ENCODE measurements at places on chromosomes 12 and 14.

DNA sequence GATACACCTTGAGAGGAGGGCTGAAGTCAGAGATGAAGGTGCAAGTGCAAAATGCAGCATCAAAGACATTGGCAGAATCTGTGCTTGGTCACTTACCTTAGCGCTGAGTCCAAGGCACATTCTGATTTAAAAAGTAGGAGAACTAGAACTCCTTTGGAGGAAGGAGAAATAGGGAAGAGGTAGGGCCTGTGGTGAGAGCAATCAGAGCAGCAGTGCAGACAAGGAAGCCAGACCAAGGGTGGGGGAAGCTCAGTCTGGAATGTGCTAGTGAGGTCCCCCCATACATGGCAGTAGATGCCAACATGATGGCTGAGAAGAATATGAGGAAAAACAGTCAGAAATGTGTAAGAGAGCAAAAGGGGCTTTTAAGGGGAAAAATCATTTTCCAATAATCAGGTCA lies 206.5 kb downstream of the SSPN start:
- DNase-seq: no peak

DNA sequence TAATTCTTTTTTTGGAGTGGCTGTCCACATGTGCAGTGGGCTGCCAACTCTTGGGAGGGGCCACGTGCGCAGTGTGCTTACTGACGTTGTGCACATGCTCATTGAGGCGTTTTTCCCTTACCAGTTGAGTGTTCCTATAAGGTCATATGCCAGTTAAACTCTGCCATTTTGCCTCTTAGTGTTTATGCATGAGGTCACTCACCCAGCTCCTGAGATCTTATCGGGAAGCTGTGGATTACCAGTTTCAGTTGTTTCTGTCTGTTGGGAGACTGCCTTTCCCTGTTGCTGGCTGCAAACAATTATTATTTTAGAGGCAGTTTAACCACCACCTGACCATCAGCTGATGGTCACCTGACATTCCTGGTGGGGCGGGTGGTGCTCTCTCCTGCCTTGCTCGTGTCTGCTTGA lies 16.1 kb upstream of the KIF21A start:
- DNase-seq: no peak

GRCh38 chr12:24884911-24885310 lies 64.0 kb downstream of the BCAT1 start:
- no peak for DNase-seq

DNA sequence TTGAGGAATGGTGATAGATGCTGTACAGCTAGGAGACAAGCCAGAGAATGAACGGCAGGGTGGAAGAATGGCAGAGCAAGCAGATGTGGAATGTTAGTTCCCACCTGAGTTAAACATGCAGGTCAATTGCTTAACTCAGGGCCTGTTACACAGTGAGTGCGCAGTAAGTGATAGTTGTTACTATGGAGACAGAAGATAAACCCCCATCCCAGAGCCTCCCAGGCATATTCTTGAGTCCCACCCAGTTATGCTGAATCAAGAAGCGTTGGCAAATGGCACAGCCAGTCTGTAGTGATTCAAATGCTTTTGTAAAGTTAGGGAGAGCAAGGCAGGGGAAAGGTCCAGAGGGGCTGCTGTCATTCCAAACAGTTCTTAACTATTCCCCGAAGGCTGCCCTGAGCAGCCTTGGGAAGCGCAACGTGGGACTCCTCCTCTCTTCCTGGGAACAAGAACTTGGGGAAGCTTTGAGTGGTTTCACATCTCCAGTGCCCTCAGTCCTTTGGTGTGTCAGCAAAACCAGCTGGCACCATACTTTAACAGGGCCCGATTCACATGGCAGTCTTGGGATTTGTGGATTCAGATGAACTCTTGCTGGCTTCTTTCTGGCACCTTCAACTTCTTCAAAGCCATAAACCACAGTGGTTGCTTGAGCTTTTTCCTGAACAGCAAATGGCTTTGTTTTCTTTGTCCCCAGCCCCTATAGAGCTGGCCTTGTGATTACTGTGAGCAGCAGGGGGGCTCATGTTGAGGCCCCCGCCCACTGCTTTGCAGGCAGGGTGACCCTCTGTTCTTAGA lies 66.4 kb downstream of the PPM1A start:
- DNase-seq: no peak

- DNase-seq: no peak
Measured at GRCh38 chr14:104359301-104359968, 220.1 kb upstream of the C14orf180 start.

DNA sequence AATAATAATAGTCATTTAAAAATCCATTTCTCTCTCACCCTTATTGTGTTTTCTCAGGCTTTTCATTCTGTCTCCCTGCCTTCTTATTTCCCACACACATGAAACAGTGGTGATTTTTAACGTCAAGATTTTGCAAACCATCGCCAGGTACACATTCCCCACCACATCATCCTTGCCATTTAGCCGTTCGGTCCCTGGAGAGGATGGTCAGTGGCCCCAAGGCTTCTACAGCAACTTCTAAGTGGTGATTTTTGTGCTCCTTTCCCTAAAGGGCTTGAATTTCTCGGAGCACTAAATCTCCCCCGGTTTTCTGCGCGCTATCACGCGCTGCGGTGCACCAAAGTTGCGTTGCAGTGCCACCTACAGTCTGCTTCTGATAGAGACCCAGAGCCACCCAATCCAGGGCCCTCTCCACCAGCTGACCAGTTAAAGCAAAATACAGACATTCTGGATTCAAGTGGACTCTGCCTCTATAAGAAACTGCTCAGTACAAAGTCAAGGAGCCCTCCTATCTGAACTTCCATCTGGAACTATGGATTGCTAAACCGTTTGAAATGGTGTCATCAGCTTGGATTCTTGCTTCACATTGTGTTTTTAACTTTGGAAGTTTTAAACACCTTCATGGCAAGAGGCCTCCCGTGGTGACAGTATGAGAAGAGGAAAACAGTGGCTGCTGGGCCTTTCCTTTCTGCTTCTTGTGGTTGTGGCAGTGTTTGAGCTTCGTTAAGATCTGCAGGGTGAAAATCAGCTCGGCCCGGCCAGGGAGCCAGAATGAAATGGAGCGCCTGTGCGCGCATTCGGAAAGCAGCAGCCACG lies 234.0 kb downstream of the SPTSSA start:
- no peak for DNase-seq

DNA sequence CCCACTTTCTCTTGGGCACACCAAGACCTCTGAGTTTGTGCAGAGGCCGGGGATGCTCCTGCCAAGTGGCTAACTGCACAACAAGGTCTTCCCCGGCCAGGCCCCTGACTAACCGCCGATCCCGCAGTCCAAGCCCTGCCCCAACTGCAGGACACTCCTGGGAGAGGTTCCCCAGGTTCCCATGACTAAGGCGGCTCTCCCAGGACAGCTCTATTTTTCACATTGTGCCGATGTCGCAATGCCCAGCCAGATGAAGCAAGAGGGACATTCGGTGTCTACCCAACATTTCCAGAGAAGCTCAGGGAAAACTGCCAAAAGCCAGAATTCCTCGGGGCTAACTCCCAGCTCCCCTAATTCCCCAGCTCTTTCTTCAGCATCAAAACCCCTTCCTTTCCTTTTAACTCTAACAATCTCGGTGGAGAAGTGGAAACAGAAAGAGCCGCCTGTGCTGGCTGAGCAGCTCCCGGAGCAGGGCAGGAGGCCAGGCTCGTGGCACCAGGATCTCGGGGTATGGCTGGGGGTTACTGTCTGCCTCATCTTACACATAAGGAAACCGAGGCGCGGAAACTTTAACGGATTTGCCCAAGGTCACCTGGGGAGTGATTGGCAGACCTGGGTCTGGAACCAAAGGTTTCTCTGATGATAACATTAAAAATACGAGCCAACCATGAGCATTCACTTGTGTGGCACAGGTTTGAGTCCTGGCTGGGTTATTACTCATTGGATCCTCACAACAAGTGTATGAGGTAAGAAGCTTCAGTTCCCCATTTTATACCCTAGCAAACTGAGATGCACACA lies 318.2 kb downstream of the BCL11B start:
- no peak for DNase-seq

DNA sequence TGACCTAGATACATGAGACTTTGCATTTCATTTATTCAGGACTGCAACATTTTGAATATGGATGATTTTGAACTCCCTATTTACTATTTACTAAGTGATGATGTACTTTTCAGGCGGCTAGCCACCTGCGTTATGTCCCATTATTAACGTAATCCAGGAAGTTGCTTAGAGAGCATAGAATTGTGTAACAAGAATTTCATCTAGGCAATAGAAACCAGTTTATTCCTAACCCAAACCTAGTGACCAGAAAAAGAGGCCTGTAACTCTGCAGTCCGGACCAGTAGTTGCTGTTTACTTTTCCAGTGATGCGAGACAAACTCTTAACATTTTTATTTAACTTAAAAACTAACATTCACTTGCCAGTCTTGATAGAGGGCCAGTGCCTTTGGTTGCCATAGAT lies 12.3 kb downstream of the NUDT4 start:
- DNase-seq: no peak

DNA sequence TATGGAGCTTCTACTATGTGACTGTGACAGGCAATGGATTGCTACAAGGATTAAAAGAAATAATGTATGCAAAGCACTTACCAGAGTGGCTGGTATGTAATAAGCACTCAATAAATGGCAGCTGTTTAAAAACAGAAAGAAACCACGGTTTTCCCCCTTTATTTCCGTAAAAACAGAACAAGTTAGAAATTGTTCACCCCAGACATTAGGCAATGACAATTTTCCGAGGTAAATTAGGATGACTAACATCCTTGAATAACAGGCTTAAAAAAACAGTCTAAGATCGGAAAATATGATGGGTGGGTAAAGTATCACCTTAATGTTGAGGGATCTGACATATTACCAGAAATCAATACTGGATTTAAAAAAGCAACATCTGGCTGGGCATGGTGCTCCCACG lies 20.9 kb upstream of the CNIH1 start:
- DNase-seq: no peak

DNA sequence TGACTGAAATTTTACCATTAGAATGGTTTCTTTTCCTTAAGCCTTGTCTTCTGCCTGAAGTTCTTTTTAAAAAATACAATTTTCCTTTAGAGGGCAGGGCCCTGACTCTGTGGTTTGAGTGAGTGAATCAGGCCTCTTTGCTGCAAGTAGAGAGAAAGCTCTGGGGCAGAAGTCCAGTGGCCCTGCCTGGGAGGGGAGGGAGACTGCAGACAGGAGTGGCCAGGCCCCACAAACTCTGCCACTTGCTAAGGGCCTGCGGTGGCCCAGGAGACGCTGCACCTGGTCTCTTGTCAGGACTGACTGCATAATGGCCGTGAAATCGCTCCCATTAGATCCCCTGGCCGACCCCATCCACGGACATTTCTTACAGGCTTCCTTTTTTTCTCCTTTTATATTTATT lies 25.5 kb downstream of the TSPAN11 start:
- no peak for DNase-seq

Measured in stimulated activated CD4-positive, alpha-beta T cell treated with anti-CD3 and anti-CD28 coated beads, Interleukin-1b, Interleukin-23, amount 100 ng/mL, for 1 hour (primary cell).